ENCODE measurements at places on chromosomes 2 and 18.
A peak's percentile ranks its signal among the peaks of the same experiment; 100 is the strongest.

- no peak for DNase-seq
Observed at GRCh38 chr2:44672431-44672830, 269.1 kb upstream of the SIX3 start.

DNA sequence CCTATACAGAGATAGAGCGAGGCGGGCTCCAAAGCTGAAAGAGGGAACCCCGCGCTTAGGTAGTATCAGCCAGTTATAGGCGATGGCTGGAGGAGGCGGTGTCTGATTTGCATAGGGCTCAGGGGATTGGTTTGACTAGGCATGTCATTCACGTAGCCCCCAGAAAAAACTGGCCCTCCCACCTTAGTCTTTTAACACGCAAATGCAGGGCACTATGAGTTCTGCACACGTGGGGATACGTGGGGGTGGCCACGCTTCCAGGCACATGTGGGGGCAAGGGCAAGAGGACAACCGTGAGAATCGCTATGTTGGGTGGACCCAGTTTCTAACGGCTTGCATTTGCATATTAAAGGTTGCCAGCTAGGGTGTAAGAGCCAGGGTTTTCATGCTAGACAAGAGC lies 56.7 kb upstream of the MSTN start:
- peak; percentile 43 for DNase-seq

- DNase-seq = peak; percentile 45
Observed at GRCh38 chr2:44833171-44834069, 108.1 kb upstream of the SIX3 start.

- DNase-seq = peak; percentile 94
Observed at GRCh38 chr2:230319211-230319862, 7.7 kb upstream of the SP140L start.

DNA sequence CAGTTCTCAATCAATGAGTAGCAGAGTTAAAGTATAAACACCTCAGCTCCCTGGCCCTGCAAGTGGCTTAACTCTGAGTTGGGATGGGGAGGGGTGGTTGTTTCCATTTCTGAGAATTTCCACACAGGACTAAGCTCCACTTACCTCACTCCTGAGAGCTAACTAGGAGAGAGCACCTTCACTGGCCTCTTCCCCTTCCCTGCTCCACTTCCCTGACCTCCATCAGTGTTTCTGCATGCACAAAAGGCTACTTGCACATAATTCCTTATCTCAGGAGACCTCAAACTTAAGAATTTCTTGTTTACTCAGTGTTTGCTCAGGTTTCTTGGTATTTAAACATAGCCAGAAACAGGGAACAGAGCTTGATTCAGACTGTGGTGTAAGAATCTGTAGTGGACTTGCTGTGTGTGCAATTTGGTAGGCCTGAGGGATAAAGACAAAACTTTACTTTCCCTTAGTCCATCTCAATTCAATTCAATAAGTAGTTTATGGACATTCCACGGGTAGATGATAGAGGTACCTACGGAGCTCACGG lies 97.2 kb downstream of the PID1 start:
- DNase-seq = no peak

GRCh38 chr2:140998577-140998976 lies 1132.2 kb downstream of the LRP1B start:
- no peak for DNase-seq

GRCh38 chr2:193373120-193373519 lies 1178.4 kb upstream of the TMEFF2 start:
- DNase-seq = no peak

- DNase-seq = peak; percentile 91
Observed at GRCh38 chr2:38875576-38876367, at the start of the genes DHX57 and MORN2. TSS of gene DHX57 (minus strand) at chr2:38875934. CDS start at chr2:38868405, 7,529 bp downstream. TSS of gene MORN2 (plus strand) at chr2:38875976.

- DNase-seq = no peak
Observed at GRCh38 chr2:1884933-1885580, 140.7 kb upstream of the PXDN start.

Measured in activated CD8-positive, alpha-beta memory T cell treated with anti-CD3 and anti-CD28 coated beads, Interleukin-2, amount 10 ng/mL, durations not matched to agents 7 days and 5 days (primary cell).